ENCODE measurements at places on chromosomes 13 and 19. TPM values are rescaled to one million over a fixed set of nuclear protein-coding genes. Genes with fewer than 3 reads are reported as not detected.

DNA sequence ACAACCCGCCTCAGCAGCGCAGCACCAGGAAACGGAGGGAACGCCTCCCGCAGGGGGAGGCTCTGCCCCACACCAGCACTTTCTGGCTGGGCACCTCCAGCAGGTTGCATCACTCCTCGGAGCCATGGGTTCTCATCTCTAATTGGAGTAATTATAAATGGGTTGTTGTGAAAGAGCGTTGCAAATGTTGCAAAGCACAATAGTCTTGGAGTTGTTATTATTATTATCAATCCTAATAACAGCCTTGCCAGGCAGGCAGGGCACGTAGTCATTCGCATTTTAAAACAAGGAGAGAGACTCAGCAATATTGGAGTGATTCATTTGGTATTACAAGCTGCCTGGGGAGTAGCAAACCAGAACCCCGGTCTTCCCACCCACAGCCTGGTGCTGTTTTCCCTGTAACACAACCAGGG, 108.6 kb upstream of the GJB6 start:
- no peaks in the 10 kb centered on the region for H3K27me3 ChIP-seq
- no peak for DNase-seq
- no peak overlapping the region for H3K27ac ChIP-seq
- no peak overlapping the region for H3K4me3 ChIP-seq
- no peaks in the 10 kb centered on the region for H3K36me3 ChIP-seq

DNA sequence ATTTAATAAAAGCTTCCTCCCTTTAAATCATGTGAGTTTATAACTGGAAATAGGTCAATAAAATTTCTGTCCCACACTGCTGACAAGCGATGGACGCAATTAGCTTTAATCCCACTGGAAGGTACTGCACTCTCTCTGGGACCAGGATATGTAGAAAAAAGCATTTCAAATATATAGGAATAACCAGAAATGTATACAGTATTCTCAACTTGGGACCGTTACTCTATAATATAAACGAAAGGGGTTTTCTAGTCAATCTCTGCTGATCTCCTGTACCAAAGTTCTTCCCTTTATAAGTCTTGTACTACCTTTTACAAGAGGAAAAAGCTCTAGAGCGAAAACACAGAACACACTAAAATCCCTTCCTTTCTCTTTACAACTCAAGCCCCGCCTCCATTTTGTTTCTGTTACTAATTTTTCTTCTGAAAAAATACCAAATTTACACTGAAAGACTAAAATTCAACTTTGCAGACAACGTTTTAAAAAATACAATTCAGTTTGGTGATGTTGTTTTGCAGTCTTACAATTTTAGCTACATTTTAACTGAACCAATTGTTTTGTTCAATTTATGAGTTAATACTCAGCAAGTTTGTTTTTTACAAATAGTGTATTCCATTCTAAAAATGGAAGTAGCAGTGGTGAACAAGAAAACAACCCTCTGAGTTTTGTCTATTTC, 1.7 kb upstream of the USPL1 start:
- peak overlapping the region; percentile 99 for H3K27ac ChIP-seq
- H3K4me1 ChIP-seq = peaks cover 32% of the 10 kb centered on the region
- H3K27me3 ChIP-seq = no peaks in the 10 kb centered on the region
- H3K4me3 ChIP-seq = peak overlapping the region; percentile 96
- no peaks in the 10 kb centered on the region for H3K36me3 ChIP-seq
- no peak for DNase-seq

GRCh38 chr13:30331331-30331771, 24.0 kb upstream of the KATNAL1 start:
- H3K27me3 ChIP-seq = no peaks in the 10 kb centered on the region
- H3K36me3 ChIP-seq = no peaks in the 10 kb centered on the region
- DNase-seq = no peak
- no peak overlapping the region for H3K4me3 ChIP-seq

GRCh38 chr13:43445668-43446067, 341.1 kb downstream of the ENOX1 start:
- DNase-seq = no peak
- H3K36me3 ChIP-seq = no peaks in the 10 kb centered on the region
- H3K4me3 ChIP-seq = no peak overlapping the region
- no peak overlapping the region for H3K27ac ChIP-seq
- H3K4me1 ChIP-seq = peaks cover 6% of the 10 kb centered on the region

GRCh38 chr13:35785576-35786303, 309.3 kb upstream of the MAB21L1 start:
- DNase-seq = no peak
- no peaks in the 10 kb centered on the region for H3K4me1 ChIP-seq
- no peaks in the 10 kb centered on the region for H3K36me3 ChIP-seq
- H3K4me3 ChIP-seq = no peak overlapping the region

DNA sequence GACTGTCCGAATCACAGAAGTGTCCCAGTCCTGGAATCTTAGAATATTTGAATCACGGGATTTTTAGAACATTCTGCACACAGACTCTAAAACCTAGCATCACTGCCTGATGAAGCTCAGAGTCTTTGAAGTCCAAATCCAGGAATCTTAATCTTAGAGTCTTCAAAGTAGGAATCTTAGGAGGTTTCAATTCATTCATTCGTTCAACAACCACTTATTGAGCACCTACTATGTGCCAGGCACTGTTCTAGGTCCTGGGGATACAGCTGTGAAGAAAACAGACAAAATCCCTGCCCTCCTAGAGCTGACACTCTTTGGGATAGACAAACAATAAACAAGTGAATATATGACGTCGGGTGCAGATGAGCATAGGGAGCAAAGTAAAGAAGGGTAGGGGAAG, 1.7 kb downstream of the RTN2 start:
- DNase-seq = no peak
- H3K4me3 ChIP-seq = no peak overlapping the region
- peaks cover 26% of the 10 kb centered on the region for H3K4me1 ChIP-seq
- no peaks in the 10 kb centered on the region for H3K27me3 ChIP-seq

Gene CYP2F1
- not detected for total RNA-seq

Gene ZNF490
- 3.4 TPM for total RNA-seq

Gene SLC7A10
- total RNA-seq = not detected

Gene NUDT15
- 9.7 TPM for total RNA-seq
